ENCODE measurements at places on chromosomes 5 and 9.

DNA sequence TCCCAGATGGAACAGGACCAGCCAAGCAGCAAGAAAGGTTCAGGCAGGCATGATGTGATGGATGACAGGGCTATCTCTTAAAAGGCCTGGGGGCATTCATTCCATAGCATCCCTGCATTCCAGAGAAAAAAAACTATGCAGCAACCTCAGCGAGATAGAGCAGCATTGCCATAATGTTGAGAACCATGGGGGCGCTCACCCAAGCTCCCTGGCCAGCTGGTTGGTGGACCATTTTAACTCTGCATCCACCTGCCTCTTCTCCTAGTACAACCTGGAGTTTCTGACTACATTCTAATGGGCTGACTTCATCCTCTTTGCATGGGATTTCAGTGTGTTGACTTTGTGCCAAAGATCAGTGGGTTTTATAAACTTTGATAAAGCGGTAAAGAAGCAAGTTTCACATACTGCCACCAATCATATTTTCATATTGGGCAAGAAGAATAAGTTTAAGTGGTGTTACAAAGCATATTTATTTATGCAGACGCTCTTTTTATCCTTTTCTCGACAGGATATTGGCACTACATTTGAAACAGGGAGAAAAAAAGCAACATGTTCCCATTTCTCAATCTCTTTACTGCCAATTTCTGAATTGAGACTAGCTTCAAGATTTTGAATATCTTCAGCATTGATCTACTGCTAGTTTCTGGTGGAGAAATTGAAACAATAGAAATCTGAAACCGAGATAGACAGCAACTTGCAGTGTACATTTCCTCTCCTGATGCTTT lies 378.3 kb upstream of the WWC1 start:
- no peak overlapping the region for H3K4me3 ChIP-seq
- peaks cover 10% of the 10 kb centered on the region for H3K4me1 ChIP-seq
- no peaks in the 10 kb centered on the region for H3K36me3 ChIP-seq
- no peak overlapping the region for H3K27ac ChIP-seq

GRCh38 chr9:130128733-130129431 lies 43.3 kb upstream of the NCS1 start:
- H3K4me1 ChIP-seq: peaks cover 14% of the 10 kb centered on the region
- H3K27me3 ChIP-seq: no peaks in the 10 kb centered on the region
- no peak for DNase-seq
- H3K36me3 ChIP-seq: peaks cover 20% of the 10 kb centered on the region
- no peak overlapping the region for H3K4me3 ChIP-seq

- H3K4me3 ChIP-seq: no peak overlapping the region
- no peak for DNase-seq
- no peaks in the 10 kb centered on the region for H3K36me3 ChIP-seq
- H3K27me3 ChIP-seq: no peaks in the 10 kb centered on the region
Measured at GRCh38 chr5:71782393-71782770, 63.3 kb downstream of the CARTPT start.

DNA sequence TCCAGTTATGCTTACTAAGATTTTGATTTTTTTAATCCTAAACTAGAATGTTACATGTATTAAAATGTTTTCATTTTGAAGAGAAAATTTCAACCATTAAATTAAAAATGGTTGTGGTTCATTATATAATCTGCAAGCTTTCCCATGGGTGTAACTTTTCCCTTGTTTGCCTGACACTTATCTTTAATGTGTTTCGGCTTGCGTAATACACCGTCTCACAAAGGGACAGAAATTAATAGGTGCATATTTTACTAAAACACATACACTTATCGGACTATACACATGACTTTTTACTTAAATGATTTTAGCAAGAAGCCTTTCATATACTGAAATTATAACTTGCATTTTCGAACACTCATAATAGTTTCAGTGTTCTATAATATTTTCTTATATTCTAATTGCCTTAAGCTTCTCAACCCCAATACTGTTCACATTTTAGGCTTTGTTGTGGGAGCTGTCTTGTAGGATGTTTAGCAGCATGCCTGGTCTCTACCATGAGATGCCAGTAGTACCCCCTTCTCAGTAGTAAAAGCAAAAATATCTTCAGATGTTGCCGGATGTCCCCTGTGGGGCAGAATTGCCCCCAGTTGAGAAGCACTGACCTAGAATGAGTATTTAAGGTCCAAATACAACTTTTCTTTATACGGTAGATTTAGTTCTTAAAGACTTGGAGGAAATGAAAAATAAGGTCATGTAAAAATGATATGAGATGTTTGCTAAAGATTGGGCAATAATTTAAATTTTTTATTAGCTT lies 28.6 kb downstream of the UGCG start:
- no peak for DNase-seq
- peaks cover 63% of the 10 kb centered on the region for H3K36me3 ChIP-seq
- H3K27ac ChIP-seq: no peak overlapping the region
- no peaks in the 10 kb centered on the region for H3K27me3 ChIP-seq

DNA sequence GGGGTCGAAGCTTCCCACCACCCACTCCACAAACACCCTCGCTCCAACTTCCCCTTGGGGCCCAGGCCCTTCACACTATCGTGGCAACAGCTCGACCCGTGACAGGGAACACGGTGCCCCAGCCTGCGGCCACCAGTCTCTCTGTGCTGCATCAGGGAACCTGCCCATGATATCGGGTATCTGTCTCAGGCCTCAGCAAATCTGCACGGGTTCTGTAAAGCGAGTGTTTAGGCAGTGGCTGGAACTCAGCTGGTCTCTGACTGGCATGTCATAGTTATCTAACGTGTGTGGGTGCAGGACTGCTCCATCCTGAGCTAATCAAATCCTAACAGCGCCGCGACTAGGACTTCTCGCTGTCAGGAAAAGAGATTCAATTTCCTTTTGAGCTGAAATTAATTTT lies 42.9 kb downstream of the DBH start:
- no peak overlapping the region for H3K4me3 ChIP-seq
- no peak overlapping the region for H3K27ac ChIP-seq
- H3K36me3 ChIP-seq: no peaks in the 10 kb centered on the region
- no peaks in the 10 kb centered on the region for H3K27me3 ChIP-seq

DNA sequence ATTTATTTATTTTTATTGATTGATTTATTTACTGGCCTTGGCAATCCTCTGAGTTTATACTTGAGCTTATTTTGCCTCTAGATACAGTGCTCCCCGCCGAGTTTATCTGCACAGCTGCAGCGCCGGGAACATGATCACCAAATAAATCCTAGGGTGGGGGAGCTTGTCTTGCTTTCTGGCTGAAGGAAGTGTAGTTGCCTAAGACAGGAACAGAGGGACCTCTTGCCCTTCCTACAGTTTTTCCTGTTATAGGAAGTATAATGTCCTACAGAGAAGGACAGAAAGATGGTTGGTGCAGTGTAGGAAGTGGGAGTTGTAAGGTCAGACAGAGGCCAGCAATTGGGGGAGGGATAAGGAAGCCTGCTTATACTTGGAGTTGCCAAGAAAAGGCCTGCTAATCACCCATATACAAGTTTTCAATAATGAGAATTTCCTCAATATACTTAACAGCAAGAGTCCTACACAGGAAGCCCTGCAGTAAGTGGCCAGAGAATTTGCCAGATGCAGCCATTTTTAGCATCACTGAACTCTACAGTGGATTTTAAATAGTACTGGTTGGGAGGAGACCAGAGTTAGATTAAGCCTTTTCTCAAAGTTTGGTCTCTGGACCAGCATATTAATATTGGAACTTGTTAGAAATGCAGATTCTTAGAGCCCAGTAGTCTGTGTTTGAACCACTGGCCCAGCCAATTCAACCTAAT lies 7.7 kb downstream of the AOPEP start:
- H3K27ac ChIP-seq: no peak overlapping the region
- H3K4me3 ChIP-seq: no peak overlapping the region
- no peaks in the 10 kb centered on the region for H3K4me1 ChIP-seq
- no peaks in the 10 kb centered on the region for H3K27me3 ChIP-seq

- H3K27me3 ChIP-seq: no peaks in the 10 kb centered on the region
- no peaks in the 10 kb centered on the region for H3K4me1 ChIP-seq
- DNase-seq: no peak
- H3K27ac ChIP-seq: no peak overlapping the region
- H3K4me3 ChIP-seq: no peak overlapping the region
Measured at GRCh38 chr9:95521699-95522098, 4.9 kb upstream of the PTCH1 start.
